ENCODE measurements at places on chromosomes 7 and 10. TPM values are rescaled to one million over a fixed set of nuclear protein-coding genes. Genes with fewer than 3 reads are reported as not detected.
A peak's percentile ranks its signal among the peaks of the same experiment; 100 is the strongest.

DNA sequence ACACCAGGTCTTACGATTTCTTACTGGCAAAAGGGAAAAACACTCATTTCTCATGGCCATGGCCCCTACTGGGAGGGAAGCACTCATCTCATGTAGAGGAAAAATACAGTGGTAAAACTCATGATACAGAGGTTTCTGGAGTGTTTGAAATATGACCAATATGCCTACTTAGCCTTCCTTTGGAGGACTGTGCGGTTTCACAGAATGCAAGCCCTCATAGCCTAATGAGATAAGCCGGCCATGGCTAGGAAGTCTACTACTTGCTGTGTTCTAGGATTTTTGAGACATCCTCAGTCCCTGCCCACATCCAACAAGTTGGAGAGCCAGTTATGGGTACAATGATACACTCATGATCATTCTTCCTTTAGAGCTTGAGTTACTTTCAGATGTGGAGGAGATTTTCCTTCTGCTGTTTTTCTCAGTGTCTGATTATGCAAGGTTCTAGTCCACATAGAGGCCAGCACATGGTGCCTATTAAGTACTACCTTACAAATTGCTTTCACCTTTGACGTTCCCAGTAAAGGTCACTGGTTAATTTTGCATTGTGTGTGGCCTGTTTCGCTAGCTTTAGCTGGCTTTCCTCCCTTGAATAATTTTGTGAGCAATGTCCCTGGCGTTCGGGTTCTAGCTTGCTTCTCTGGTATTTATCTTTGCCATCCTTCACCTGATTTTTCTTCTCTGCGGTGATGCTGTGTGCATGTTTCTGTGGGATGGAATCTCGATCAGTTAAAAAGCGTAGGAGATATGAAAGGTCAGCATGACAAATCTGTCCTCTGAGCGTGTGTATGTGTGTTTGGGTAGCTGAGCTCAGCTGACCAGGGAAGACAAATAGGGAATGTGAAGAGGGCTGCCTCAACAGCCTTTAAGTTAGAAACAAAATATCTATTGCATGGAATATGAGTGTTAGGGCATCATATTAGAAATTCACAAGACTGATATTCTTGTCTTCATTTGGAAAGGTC, 295.4 kb downstream of the LRMDA start:
- H3K27ac ChIP-seq: no peak overlapping the region
- H3K27me3 ChIP-seq: no peaks in the 10 kb centered on the region
- H3K36me3 ChIP-seq: no peaks in the 10 kb centered on the region
- no peak for DNase-seq
- no peak overlapping the region for H3K4me3 ChIP-seq

DNA sequence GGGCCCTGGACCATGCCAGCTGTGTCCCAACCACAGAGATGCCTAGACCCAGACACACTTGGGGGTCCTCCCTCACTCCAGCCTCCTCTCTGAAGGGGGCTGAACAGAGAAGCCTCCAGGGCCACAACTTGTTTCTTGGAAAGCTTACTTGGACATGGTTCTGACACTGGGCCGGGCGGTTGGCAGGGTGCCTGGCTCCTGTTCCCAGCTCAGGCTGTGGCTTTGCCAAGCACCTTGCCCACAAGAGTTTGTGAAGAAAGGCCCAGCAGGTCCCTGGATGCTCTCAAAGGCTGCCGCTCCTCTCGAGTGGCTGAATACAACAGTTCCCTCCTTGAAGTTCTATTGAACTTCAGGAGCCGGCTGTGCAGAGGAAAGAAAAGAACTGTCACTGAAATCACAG, 181.6 kb downstream of the PTPN20 start:
- no peaks in the 10 kb centered on the region for H3K36me3 ChIP-seq
- H3K27me3 ChIP-seq: no peaks in the 10 kb centered on the region
- H3K4me3 ChIP-seq: no peak overlapping the region
- H3K27ac ChIP-seq: no peak overlapping the region
- H3K4me1 ChIP-seq: no peaks in the 10 kb centered on the region
- no peak for DNase-seq

- H3K4me3 ChIP-seq: no peak overlapping the region
- peaks cover 22% of the 10 kb centered on the region for H3K4me1 ChIP-seq
- no peaks in the 10 kb centered on the region for H3K36me3 ChIP-seq
- no peaks in the 10 kb centered on the region for H3K27me3 ChIP-seq
- H3K27ac ChIP-seq: no peak overlapping the region
Observed at GRCh38 chr7:140611641-140612040, 29.0 kb downstream of the DENND2A start.

DNA sequence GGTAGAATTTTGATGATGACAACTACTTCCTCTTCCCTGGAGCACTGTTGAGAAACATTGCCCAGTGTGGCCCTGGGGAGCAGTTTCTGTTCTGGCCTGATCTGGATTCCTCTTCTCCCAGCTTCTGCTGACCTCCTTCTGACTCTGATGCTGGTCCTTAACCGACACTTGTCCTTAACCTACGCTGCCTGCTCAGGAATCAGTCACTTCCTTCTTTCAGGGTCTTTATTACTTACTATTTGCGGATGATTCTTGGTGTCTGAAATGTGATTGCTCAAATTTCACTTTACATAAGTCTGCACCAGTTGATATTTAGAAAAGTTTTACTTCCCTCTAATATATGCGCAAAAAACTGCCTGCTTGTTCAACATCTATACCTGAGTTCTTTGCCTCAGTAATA, 164.1 kb downstream of the PTEN start:
- no peaks in the 10 kb centered on the region for H3K27me3 ChIP-seq
- no peaks in the 10 kb centered on the region for H3K36me3 ChIP-seq
- H3K4me1 ChIP-seq: no peaks in the 10 kb centered on the region
- no peak overlapping the region for H3K27ac ChIP-seq
- no peak overlapping the region for H3K4me3 ChIP-seq

DNA sequence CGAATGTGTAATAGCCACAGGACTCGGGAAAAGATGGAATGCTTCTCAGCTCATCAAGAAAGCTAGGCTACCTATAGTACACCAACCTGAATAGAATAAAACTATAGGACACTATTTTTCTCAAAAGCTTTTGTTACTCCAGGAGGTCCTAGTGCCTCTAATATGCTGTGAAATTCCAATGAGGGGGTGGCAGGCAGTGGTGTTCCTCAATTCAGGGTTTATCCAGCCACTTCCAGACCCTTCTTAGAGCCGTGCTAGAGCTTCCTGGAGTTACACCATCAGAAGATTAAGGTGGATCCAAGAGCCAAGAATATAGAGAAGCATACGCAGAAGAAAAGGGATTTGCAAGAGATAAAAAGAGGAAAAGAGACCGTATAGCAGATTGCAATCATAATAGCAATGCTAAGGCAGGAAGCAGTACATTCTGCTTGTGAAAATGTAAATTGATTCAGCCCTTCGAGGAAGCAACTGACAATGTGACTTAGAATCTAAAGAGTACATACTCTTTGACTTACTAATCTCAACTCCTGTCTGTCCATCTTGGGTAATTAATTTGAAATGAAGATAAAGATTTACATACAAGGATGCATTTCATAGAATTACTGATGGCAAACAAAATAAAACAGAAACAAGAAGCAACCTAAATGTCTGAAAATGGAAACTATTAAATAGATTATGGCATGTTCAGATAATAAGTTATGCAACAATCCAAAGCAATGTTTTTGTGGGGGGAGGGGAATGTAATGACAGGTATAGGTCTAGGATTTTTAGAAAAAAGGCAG, 2.1 kb downstream of the ST8SIA6 start:
- no peak overlapping the region for H3K4me3 ChIP-seq
- peaks cover 7% of the 10 kb centered on the region for H3K27me3 ChIP-seq
- no peaks in the 10 kb centered on the region for H3K4me1 ChIP-seq
- no peaks in the 10 kb centered on the region for H3K36me3 ChIP-seq
- no peak overlapping the region for H3K27ac ChIP-seq

DNA sequence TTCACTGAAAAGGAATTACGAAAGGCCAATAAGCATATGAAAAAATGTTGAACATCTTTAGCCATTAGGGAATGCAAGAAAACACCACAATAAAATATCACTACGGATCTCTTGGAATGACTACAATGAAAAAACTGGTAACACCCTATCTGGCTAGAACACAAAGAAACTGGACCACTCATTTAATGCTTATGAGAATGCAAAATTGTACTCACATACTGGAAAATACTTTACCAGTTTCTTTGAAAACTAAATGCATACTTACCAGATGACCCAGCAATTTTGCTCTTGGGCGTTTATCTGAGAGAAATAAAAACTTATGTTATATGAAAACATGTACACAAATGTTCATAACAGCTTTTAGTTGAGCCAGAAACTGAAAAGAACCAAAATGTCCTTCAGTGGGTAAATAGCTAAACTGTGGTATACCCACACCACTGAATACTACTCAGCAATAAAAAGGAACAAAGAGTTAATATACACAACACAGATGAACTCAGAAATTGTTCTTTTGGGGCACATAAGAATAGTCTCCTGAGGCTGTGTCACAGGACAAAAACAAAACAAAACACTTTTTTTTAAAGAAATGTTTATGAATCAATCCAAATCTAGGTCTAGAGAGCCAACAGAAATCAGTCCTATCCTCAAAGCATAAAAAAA, 23.5 kb downstream of the CNOT4 start:
- H3K27ac ChIP-seq: peak overlapping the region; percentile 4
- H3K4me1 ChIP-seq: no peaks in the 10 kb centered on the region
- H3K36me3 ChIP-seq: no peaks in the 10 kb centered on the region
- H3K27me3 ChIP-seq: no peaks in the 10 kb centered on the region

DNA sequence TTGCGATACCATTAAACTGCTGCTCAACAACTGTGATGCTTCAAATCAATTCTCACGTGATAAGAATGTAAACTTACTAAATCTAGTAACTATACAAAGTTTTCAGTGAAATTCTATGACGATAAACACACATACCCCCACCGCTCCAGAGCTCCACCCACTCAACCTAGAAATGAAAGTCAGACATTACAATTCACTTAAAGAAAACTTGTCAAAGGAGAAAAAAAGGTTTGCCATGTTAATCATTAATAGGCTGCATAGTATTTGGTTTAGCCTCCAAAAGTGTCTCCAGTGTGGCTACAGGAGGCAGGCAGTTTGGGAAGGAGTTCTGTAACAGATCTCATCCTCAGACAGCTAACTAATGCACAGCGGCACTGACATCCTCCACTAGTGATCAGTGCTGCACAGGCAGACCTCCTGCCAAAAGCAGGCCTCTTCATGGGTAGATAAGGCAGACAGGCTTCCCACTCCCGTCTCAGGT, 3.1 kb downstream of the HERPUD2 start:
- no peaks in the 10 kb centered on the region for H3K4me1 ChIP-seq
- DNase-seq: no peak
- peak overlapping the region; percentile 18 for H3K4me3 ChIP-seq
- H3K27ac ChIP-seq: no peak overlapping the region
- no peaks in the 10 kb centered on the region for H3K27me3 ChIP-seq
- no peaks in the 10 kb centered on the region for H3K36me3 ChIP-seq

DNA sequence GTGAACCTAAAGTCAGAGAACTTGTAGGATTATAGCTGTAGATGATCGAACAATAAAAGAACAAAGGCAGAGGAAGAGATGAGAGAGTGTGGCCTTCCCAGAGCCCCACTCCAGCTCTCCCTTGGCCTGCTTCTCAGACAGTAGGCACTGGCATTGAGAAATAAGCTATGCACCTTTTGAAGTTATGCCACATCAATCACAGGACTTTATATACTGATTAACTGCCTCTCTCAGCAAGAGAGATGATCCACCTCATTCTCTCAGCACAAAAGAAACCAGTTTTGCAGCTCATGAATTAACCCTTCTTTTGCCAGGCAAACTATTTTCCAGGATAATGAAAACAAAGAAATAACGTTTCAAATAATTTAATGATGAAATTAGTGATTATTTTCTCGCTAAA, 22.0 kb upstream of the CTTNBP2 start:
- no peaks in the 10 kb centered on the region for H3K36me3 ChIP-seq
- no peak overlapping the region for H3K4me3 ChIP-seq
- no peak overlapping the region for H3K27ac ChIP-seq
- no peaks in the 10 kb centered on the region for H3K27me3 ChIP-seq
- H3K4me1 ChIP-seq: no peaks in the 10 kb centered on the region

DNA sequence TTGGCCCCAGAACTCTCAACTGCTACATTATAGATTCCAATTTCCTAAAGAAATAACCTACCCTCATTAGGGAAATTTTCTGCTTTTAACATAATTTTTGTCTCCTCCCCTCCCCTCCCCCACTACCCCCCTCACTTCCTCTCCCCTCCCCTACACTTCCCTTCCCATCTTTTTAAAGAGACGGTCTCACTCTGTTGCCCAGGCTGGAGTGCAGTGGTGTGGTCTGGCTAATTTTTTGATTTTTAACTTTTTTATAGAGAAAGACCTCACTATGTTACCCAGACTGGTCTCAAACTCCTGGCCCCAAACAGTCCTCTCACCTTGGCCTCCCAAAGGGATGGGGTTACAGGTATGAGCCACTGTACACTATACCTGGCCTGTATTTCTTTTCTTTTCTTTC, 30.5 kb upstream of the C1GALT1 start:
- H3K4me1 ChIP-seq: peaks cover 2% of the 10 kb centered on the region
- no peak overlapping the region for H3K4me3 ChIP-seq
- DNase-seq: no peak
- H3K36me3 ChIP-seq: no peaks in the 10 kb centered on the region
- no peak overlapping the region for H3K27ac ChIP-seq

DNA sequence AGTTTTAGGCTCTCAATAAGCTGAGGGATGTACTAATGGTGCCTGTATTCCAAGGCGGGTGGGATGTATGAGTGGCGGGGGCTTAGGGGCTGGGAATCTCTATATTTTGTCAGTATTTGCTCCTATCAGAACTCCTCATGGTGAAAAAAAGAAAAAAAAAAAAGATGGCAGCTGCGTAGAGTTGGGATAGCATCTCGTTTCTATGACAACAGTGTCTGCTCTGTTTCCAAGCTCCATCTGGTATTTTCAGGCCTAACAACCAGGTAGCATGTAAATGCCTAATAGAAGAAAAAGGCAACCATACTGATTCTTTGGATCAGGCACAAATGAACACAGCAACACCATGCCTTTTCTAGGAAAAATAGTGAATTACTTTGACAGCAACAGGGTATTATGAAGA, 11.7 kb upstream of the CCDC172 start:
- DNase-seq: no peak
- H3K4me1 ChIP-seq: no peaks in the 10 kb centered on the region
- H3K27me3 ChIP-seq: no peaks in the 10 kb centered on the region
- no peaks in the 10 kb centered on the region for H3K36me3 ChIP-seq
- no peak overlapping the region for H3K4me3 ChIP-seq
- H3K27ac ChIP-seq: no peak overlapping the region

The GAD2 gene
- not detected for total RNA-seq

The EBLN1 gene
- not detected for total RNA-seq

The SNCG gene
- 8.7 TPM for total RNA-seq

The ZNF736 gene
- 10.2 TPM for total RNA-seq

The CRYGN gene
- 0.50 TPM for total RNA-seq

The CLRN3 gene
- not detected for total RNA-seq

Measured in fibroblast of lung (primary cell).